ENCODE measurements at places on chromosomes 6 and 20. TPM values are rescaled to one million over a fixed set of nuclear protein-coding genes. Genes with fewer than 3 reads are reported as not detected.

DNA sequence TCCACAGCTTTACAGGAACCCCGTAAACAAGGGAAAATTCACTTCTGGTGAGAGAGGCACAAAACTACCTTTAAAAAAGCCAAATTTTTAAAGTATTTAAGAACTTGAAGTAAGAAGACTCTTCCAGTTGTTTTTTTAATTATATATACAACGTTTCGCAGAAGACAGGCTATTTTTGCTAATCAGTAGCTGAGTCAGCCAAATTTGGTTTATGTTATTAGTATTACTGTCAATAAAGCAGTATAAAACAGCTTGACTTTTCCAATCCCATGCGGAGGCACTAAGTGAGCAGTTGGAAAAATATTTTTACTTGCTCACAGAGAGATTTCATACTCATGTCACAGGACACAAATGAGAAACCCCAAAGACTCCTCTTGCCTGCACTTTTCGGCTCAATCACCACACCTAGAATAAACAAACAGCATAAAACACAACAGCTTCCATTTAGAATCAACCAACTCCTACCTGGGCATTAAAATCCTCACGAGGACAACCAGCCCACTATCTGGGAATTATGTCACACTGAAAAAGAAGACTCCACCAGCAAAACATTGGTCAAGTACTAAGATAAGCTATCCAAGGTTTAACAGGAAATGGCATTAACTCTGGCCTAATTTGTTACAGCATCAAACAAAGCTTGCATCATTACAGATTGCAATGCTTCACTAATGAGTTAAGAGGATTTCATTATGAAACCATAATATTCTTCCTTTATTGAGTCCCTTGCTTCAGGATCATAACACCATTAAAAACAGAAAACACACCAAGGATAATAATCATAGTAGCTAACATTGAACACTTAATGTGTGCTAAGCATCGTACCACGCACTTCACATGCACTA is 26.3 kb downstream of the ELOVL5 start:
- DNase-seq: peak; percentile 83

PACRG gene
- total RNA-seq: 0.97 TPM

- DNase-seq: no peak
Measured at GRCh38 chr6:30840084-30840934, 44.0 kb upstream of the DDR1 start.

- no peak for DNase-seq
Measured at GRCh38 chr6:147244832-147245231, 40.6 kb downstream of the STXBP5 start.

DNA sequence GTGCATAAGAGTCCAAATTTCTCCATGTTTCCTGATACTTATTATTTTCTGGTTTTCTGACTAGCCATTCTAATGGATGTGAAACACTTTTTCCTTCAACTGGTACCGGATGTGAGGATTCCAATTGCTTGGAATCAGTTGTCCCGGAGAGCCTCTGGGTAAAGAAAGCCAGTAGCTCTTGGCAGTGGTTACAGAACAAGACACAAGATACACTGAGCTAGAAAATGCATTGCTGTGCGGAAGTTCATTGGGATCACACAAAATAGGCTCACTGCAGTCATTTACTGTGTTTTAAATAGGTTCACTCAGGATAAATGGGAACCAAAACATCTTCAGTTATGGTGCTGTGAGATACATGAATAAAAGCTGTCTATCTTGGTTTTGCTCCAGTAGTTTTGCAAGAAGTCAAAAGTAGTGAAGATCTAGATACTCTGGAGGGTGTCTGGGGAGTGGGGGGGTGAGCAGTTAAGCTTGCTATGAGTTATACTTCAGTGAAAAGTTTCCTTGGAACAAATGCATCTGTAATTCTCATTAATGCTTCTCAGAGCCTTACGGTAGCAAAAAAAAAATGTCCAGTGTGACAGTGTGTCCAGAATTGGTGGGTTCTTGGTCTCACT is 54.4 kb upstream of the RNF182 start:
- no peak for DNase-seq

GRCh38 chr20:57617079-57617795 is 3.0 kb downstream of the ZBP1 start:
- DNase-seq: no peak

Data from fibroblast of villous mesenchyme (primary cell).